ENCODE measurements at places on chromosomes 13 and 19.

DNA sequence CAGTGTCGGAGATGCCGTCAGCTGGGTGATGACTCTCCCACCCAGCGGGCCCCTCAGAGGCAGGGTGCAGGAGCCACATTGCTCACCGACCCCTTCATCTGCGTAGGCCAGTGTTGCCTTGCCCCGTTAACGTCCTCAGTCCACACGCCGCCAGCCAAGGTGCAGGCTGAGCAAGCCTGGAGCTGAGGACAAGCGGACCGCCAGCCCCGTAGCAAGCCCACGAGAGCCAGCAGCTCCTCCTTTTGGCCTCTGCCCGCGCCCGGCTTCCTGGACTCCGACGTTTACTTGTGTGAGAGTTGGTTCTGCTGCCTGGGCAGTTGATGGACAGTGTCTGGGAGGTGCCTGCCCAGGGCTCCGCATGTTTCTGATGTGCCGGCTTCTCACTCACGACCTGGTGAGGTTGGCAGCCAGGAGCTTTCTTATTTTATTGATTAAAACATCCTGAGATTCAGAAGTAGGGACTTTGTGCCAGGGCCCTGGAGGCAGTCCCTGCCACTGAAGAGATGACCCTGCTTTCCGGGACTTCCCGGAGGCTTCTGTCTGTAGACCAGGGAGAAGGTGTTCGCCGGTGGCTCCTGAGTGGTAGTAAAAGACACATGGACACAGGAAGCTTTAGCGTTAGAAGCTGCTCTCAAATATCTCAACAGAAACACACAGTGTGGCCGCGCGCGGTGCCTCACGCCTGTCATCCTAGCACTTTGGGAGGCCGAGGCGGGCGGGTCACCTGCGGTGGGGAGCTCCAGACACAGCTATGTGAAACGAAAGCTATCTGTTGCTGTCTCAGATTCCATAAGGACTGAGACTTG is 5.8 kb downstream of the DAZAP1 start:
- DNase-seq = no peak

GRCh38 chr19:2719920-2720776 is 1.0 kb downstream of the DIRAS1 start:
- DNase-seq = no peak

GRCh38 chr13:106752584-106753170 is 184.7 kb upstream of the ARGLU1 start:
- no peak for DNase-seq

DNA sequence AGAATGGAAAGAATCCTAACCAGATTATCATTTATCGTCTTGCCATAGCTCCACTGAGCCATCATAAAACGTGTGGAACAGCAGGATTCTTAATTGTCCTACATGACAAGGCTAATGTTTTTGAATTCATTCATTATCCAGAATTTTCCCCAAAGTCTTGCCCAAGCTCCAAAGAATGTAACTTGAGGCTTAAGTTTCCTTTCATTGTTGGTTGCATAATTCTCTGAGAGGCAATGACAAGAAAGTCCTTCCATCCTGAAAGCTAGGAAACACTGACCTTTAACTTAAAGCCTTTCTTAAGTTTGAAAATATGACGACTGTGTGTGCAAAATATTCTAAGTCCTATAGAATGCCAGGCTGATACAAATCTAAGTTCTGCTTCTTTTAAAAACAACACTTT is 546.1 kb downstream of the SUCLA2 start:
- DNase-seq = no peak

GRCh38 chr13:67238277-67238859 is 8.2 kb upstream of the PCDH9 start:
- DNase-seq = no peak

DNA sequence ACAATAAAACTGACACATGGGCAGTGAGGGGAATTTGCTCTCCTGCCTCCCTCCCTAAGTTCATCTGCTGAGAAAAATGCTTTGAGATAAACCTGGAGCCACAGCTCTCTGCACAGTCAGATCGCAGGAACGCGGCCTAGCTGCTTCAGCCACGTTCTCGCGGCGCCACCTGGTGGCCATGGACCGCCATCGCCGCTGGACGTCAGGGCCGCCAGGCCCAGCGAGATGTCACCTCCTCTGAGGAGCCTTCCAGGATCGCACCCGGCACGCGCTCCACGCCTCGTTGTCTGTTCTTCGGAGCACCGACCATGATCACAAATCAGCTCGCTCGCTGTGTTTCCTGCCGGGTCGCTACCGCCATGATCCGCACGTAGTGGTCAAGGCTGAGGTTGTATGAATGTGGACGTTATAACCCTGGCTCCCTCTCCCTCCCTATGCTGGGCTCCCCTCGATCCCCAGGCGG is 20.6 kb upstream of the USP29 start:
- DNase-seq = peak; percentile 39

DNA sequence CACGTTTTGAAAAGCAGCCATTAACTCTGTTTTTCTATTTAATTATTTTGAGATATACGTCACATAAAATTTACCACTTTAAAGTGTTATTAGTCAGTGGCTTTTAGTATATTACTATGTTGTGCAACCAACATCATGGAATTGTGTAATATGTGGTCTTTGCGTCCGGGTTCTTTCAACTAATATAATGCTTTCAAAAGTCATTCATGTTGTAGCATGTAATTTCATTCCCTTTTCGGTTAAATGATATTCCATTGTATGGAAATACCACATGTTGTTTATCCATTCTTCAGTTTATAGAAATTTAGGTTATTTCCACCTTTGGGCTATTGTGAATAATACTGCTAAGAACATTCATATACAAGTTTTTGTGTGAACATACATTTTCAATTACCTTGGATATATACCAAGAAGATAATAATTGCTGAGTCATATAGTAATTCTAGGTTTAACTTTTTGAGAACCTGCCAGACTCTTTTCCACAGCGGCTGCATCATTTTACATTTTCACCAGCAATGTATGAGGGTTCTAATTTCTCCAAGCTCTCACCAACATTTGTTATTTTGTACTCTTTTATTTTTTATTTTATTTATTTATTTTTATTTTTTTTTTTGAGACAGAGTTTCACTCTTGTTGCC is 28.1 kb upstream of the CLDN10 start:
- no peak for DNase-seq

DNA sequence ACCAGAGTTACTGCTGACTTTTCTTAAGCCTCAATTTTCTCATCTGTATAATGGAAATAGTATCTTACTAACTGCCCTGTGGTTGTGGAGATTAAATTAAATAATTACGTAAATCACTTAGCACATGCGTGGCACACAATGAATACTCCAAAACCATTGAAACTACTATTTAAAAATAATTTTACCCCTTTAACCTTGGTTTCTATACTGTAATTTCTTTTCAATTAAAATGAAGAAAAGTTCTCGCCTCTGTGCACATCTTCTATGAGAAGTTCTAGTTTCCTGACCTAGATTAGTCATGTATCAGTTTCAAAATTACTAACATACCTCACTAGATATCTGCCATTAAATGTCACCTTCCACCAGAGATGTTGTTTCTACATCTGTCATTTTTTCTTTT is 5.7 kb downstream of the SLITRK1 start:
- DNase-seq = no peak

GRCh38 chr19:15022752-15023151 is 26.5 kb upstream of the CASP14 start:
- no peak for DNase-seq

DNA sequence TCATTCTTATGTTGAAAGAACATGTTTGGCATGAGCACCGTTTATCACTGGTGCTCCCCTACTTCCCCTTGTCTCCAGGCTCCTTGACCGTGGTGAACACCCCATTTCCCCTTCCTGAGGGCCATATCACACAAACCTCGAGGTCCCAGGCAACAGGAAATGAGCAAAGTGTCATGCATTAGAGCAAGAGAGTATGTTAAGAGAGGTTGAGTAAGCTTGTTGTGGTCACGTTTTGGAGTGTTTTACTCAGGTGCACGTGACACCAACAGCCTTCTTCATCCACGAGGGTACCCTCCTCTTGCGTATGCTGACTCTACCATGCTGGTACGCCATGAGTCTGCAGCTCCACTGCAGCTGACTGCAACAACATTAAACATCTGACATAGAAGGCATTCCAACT is 482.2 kb upstream of the NBEA start:
- DNase-seq = no peak

GRCh38 chr19:49408816-49409440 is 14.3 kb downstream of the PTH2 start:
- no peak for DNase-seq

DNA sequence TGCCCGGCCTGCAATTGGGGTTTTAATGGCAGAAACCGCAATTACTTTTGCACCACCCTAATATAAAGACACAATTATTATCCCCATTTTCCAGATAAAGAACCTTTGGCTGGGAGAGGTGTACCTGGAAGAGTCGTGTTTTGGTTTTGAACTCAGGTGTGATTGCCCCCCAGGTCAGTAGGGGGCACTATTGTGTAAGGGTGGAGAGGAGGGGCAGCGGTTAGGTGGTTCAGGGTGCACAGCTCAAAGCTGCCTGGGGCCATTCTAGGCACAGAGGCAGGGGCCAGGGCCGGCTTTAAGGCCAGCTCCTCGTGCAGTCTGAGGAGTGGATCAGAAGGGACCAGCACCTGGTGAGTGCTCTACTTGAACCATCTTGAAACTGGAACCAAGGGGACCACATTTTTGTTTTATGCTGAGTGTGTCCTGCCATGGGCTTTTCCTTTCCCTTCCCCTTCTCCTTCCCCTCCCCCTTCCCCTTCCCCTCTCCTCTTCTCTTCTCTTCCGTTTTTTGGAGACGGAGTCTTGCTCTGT is 5.8 kb upstream of the FCGRT start:
- no peak for DNase-seq

- no peak for DNase-seq
Measured at GRCh38 chr13:23993680-23993985, 96.3 kb upstream of the C1QTNF9B start.

- DNase-seq = no peak
Measured at GRCh38 chr13:48485432-48485831, 47.4 kb downstream of the RCBTB2 start.

DNA sequence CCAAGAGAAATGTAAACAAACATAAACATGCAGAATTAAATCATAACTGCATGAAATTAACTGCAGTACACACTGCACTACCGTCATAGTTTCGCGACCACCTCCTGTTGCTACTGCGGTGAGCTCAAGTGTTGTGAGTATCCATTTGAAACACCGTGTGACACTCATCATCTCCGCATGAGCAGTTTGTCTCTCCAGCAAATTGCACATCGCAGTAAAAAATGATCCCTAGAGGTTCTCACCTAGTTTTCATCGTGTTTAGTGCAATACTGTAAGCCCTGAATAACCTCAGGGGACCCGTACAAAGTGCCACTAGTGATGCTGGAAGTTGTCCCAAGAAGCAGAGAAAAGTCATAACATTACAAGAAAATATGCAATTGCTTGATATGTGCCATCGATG is 147.7 kb downstream of the DPF1 start:
- no peak for DNase-seq

- DNase-seq = no peak
Measured at GRCh38 chr19:39158646-39159260, 33.2 kb downstream of the PAK4 start.

- DNase-seq = no peak
Measured at GRCh38 chr19:50197348-50197747, 6.1 kb upstream of the MYH14 start.

- DNase-seq = no peak
Measured at GRCh38 chr19:16605553-16605994, 22.4 kb downstream of the MED26 start.

DNA sequence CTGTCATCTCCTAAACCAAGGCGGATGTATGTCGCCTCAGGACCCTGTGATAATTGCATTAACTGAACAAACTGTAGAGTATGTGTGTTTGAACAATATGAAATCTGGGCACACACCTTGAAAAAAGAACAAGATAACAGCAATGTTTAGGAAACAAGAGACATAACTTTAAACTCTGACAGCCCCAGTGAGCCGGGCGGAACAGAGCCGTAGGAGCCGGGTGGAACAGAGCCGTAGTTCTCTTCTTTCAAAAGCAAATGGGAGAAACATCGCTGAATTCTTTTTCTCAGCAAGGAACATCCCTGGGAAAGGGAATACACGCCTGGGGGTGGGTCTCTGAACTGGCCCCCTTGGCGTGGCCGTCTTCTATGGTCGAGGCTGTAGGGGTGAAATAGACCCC is 31.8 kb upstream of the ZNF675 start:
- DNase-seq = no peak

- DNase-seq = no peak
Measured at GRCh38 chr19:40639638-40639982, 38.4 kb downstream of the LTBP4 start.

- no peak for DNase-seq
Measured at GRCh38 chr19:51802775-51803174, 7.8 kb downstream of the FPR3 start.

DNA sequence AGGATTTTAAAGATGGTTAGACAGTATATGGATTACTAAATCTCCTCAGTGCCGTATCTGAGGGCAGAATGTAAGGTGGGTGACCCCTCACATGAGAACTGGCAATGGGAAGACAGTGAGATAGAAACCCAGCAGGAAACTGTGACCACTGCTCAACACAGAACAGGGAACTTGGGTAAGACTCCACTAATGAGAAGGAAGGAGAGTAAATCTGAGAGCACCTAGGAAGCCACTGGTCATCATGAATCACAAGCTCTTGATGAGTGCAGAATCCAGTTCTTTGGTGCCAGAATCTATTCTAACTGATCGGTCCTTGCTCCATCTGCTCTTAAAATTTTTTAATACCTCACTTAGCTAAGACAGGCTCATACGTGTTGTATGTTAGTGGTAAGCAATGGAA is 261.8 kb downstream of the KLF12 start:
- DNase-seq = no peak

- no peak for DNase-seq
Measured at GRCh38 chr13:20921572-20921971, 19.0 kb upstream of the XPO4 start.

DNA sequence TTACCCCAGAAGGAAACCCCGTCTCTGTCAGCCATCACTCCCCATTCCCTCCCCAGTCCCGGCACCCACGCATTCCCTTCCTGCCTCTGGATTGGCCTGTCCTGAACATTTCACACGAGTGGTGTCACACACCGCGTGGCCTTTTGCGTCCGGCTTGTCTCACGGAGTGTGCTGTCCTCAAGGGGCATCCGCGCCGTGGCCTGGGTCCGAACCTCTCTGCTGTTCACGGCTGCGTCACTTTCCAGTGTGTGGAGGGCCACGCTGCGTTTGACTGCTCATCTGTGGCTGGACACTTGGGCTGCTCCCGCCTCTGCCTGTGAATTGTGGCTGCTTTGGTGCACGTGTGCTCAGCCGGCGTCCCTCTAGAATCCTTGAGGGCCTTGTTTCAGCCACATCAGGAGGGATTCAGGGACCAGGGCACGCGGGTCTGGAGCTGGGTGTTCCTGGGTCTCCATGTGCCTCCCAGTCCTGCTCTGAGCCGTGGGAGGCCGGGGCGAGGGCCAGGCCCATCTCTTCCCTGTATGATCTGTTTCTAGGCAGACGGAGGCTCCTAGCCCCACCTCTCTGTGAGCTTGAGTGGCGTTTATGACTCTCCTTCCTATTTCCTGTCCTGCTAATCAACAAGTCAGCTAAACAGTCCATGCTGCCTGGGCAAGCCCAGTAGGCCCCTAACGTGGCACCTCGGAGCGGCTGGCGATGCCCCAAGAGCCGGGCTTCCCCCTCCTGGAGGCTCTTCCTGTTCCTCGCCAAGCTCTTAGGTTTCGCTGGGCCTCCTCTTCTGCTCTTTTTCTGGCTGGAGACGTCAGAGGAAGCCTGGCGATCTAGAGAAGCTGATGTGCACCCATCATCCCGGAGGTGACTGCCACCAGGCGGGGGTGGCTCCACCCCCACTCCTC is 8.1 kb downstream of the STK11 start:
- DNase-seq = peak; percentile 90

- DNase-seq = no peak
Measured at GRCh38 chr13:25739376-25739775, 312.4 kb downstream of the SHISA2 start.

- no peak for DNase-seq
Measured at GRCh38 chr19:7863971-7864689, 10.1 kb downstream of the PRR36 start.

- DNase-seq = no peak
Measured at GRCh38 chr19:2453431-2454025, 3.2 kb downstream of the LMNB2 start.
